ENCODE measurements at places on chromosomes 5 and 9.

- DNase-seq: no peak
Observed at GRCh38 chr9:117771136-117771535, 66.9 kb downstream of the TLR4 start.

DNA sequence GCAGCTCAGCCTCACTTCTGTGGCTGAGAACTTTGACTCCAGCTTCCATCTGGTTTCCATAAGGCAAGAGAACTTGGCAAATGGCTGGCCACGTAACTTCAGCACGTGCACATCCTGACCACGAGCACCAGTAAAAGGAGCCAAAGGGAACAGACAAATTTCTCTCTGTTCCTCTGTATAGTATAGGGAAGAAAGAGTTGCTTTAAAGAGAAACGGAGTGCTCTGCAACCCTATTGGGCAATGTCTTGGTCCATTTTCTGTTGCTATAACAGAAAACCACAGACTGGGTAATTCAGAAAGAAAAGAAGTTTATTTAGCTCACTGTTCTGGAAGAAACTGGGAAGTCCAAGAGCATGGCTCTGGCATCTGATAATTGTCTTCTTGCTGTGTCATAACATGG is 558.7 kb downstream of the ACTL7B start:
- no peak for DNase-seq

GRCh38 chr9:78666818-78667414 is 370.0 kb downstream of the PSAT1 start:
- no peak for DNase-seq

DNA sequence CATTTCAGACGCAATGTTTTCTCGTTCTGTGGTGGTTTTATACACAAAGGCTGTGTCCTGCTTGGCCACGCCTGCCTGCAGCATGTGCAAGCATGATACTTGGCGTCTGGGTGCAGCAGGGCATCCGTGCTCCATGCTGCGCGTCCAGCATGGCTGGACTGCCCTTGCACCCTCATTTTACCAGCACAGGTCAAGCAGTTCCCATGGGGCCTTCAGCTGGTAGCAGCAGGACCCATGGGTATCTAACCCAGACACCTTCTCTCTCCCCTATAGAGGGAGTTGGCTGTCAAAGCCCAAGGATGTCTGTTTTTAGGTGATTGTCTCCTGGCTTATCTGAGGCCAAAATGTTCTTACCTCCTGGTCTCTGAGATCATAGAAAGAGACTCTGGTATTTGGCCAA is 158.3 kb upstream of the PITX1 start:
- DNase-seq: no peak

- no peak for DNase-seq
Observed at GRCh38 chr5:72488756-72489155, 18.5 kb downstream of the ZNF366 start.

- no peak for DNase-seq
Observed at GRCh38 chr5:167296661-167297060, 994.8 kb upstream of the WWC1 start.

GRCh38 chr5:118069452-118069851 is 918.9 kb downstream of the DTWD2 start:
- DNase-seq: no peak

GRCh38 chr5:143006501-143006900 is 236.3 kb downstream of the ARHGAP26 start:
- no peak for DNase-seq

GRCh38 chr5:96143450-96143849 is 181.8 kb upstream of the ELL2 start:
- DNase-seq: no peak

DNA sequence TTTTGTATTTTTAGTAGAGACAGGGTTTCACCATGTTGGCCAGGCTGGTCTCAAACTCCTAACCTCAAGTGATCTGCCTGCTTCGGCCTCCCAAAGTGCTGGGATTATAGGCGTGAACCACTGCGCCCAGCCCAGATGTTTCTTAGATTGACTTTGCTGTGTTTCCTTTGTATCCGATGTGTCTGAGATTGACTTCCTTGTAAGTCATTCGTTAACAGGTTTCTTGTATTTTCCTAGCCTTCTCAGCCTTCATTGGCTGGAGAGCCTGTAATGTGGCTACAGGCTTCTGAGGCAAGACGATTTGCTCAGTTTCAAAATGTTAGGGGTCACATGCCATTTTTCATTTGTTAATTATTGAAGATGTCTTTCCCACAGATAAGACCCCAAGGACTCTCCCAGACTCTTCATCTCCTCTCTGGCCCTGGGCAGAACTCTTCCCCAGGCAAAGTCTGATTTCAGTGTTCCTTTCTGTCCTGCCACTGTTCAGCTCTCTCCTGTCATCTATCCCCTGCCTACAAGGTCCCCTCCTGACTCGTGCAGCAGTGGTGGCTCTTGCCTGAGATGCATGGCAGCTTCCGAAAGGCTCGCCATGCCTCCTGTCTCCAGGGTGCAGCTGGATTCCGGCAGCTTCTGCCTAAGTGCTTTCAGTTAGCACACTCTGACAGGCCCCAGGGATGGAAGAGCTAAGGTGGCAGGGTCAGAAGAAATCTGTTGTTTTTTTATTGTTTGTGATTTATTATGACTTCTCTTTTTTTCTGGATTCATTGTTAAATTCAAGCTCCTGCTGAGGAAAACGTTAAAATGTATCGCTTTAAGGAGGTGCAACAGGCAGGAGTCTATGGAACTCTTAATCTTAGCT is 206.4 kb downstream of the AOPEP start:
- no peak for DNase-seq

DNA sequence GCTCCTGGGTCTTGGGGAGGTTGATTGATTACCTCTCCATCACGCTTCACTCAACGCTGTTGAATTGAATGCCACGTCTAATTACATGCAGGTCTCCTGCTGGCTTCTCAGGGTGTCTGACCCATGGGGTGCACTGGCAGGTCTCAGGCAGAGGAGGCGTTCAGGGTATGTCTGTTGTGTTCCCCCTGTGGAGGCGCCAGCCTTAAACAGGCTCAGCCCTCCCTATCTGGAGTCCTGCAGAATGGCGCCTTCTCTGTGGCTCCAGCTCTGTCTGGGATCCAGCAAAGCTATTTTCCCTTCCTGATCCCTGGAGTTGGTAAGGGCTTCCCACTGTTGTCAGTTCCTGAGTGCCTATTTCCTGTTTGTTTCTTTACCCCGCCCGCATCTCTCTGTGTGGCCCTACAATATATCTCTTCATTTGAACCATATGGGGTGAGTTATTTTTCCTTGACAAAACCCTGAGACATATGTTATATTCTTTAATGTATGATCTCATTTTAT is 150.0 kb downstream of the NTRK2 start:
- no peak for DNase-seq

- DNase-seq: no peak
Observed at GRCh38 chr9:78502566-78502965, 205.6 kb downstream of the PSAT1 start.

- DNase-seq: no peak
Observed at GRCh38 chr5:133942614-133943474, 25.6 kb downstream of the C5orf15 start.

DNA sequence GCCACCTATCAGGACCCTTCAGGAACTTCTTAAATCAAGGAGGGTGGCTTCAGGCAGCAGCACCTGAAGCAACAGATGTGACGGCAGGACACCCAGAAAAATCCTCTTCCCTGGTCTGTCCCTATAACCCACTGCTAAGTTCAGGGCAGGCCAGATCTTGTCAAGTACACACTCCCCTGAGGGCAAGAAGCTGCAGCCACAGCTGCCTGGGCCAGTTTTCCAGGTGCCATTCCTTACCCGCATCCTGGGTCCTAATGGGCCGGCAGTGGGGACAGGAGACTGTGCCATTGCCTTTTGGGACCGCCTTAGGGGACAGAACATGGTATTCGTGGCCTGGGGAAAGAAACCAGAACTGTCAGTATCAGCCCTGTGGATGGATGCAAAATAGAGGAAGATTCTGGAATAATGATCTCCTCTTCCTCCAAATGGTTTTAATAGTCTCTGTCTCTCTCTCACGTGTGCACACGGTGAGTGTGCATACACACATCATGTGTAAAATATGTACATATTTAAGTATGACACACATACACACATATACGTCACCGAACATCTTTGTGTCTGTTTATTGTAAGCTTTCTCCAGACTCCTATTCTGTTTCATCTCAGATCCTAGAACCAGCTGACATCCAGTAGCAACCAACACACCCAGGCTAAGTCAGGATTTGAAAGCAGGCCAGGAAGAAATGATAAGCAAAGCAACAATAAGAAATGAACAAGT is 14.0 kb downstream of the ORM2 start:
- DNase-seq: no peak

- no peak for DNase-seq
Observed at GRCh38 chr9:125756518-125756917, 9.3 kb downstream of the PBX3 start.

DNA sequence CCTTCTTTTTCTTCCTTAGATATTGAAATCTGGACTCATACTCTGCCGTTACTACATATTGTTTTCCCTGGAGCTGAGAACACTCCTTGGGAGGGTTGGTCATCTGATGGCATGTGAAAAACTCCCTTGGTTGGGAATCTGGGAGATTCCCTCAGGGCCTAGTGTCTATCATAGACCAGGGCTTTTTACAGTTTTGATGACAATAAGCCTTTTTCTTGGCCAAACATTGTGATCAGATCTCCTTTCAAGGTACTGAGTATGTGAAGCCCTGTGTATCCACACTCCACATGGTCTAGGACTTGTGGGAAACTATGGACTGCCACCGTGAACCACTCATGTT is 32.9 kb downstream of the TMEM252 start:
- DNase-seq: no peak

- DNase-seq: no peak
Observed at GRCh38 chr5:39469176-39469575, 44.4 kb upstream of the DAB2 start.

GRCh38 chr5:98604721-98605425 is 168.6 kb upstream of the RGMB start:
- no peak for DNase-seq

DNA sequence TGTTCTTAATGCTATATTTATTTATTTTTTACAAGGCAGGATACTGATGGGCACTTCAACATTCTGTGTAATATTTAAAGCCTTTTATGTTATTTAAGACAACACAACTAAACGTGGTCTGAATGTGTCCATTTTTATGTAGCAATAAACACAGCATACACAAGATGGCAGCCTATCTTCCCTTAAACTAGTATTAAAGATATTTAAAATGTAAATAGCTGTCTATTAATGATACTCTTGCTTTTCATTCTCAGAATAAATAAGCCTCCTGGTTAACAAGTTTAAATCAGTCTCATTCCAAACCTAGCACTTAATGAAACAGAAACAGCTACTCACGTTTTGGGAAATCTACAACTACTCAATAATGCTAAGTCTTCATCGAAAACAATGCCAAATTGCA is 315.7 kb downstream of the MCTP1 start:
- DNase-seq: no peak

- peak; percentile 71 for DNase-seq
Observed at GRCh38 chr5:150783422-150783928, 4.9 kb downstream of the SMIM3 start.

DNA sequence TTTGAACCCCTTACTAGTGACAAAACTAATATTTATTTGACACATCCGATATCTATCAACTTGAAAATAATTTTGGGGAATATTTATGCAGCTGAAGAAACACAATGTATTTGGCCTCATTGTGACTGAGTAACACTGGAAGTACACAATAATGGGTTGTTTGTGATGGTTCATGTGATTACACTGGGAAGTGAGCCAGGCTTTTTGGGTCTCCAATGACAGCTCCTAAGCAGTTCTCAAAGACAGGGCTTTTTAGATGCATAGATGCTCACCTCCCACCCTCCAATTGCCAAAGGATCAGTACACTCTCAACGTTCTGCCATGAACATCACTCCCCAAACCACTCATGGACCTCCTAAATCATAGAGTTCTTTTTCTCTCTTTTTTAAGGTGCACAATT is 170.0 kb downstream of the SLC24A2 start:
- DNase-seq: no peak

All from activated T-cell treated with anti-CD3 and anti-CD28 coated beads, Interleukin-2, amount 50 U/mL, for 48 hours (primary cell).